ENCODE measurements at places on chromosomes 1 and 21. TPM values are rescaled to one million over a fixed set of nuclear protein-coding genes. Genes with fewer than 3 reads are reported as not detected.

Gene ZNF593OS
- 0.62 TPM for polyA plus RNA-seq

Gene INAVA
- polyA plus RNA-seq, result 1.5 TPM

Gene DISC1
- 1.8 TPM for polyA plus RNA-seq

Gene FAM43B
- polyA plus RNA-seq, result 0.66 TPM

Gene KIF26B
- 3.0 TPM for polyA plus RNA-seq

Measured in testis (tissue), 5 donors.